Naive B cell (primary cell): ENCODE measurements at places on chromosomes 2 and 18. TPM values are rescaled to one million over a fixed set of nuclear protein-coding genes. Genes with fewer than 3 reads are reported as not detected.

DNA sequence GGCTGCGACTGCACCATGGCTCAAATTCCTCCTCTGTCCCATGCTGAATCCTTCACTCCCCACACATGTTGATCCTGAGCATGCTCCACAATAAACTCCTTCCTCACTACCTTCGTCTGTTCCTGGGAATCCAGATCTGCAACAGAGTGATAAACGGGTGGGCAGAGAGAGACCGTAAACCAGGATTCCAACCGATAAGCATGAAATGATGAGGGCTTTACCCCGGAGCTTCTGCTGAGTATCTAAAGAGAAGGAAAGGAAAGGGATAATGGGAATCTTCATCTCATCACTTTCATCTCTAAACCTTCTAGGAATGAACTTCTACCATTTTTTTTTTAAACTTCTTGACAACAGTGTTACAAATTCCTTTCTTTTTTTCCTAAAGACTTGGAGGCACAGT, 329.3 kb upstream of the TNP1 start:
- DNase-seq: no peak

DNA sequence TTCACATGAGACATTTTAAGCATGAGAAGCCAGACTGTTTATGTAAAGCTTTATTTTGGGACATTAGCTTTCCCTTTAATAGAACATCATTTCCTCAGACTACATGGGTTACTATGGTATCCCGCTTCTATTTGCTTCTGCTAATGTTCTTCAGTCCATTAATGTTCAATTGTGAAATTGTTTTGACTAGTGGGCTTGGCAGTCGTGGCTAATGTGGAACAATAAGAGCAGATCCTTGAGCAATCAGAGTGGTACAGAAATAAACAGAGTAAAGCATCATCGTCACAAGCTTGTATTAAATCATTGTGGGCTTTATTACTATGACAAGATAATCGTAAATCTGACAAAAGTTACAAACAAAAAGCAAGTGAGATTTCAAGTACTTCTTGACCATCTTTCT, 60.2 kb downstream of the PDE1A start:
- no peak for DNase-seq

- DNase-seq: no peak
Observed at GRCh38 chr2:128506534-128506933, 187.9 kb upstream of the HS6ST1 start.

- DNase-seq: no peak
Observed at GRCh38 chr2:12821656-12822055, 104.9 kb downstream of the TRIB2 start.

Gene CAPN14
- 1.1 TPM for polyA plus RNA-seq

Gene TCF23
- not detected for polyA plus RNA-seq
